ENCODE measurements at places on chromosomes 12 and 14. TPM values are rescaled to one million over a fixed set of nuclear protein-coding genes. Genes with fewer than 3 reads are reported as not detected.

The DNAH10 gene
- total RNA-seq: 5.6 TPM

The C12orf60 gene
- 1.2 TPM for total RNA-seq

The SLC6A15 gene
- total RNA-seq: 24.4 TPM

The LYZ gene
- total RNA-seq: 0.10 TPM

The PZP gene
- total RNA-seq: not detected

The SERPINA9 gene
- total RNA-seq: not detected

The POU6F1 gene
- total RNA-seq: 2.5 TPM

The PTHLH gene
- 3.6 TPM for total RNA-seq

The EPYC gene
- total RNA-seq: not detected

The NUAK1 gene
- 4.0 TPM for total RNA-seq

The M6PR gene
- 130 TPM for total RNA-seq

GRCh38 chr12:116222358-116222757 lies 55.1 kb downstream of the MED13L start:
- DNase-seq: peak; percentile 44

GRCh38 chr12:14275886-14276285 lies 89.6 kb upstream of the ATF7IP start:
- no peak for DNase-seq

DNA sequence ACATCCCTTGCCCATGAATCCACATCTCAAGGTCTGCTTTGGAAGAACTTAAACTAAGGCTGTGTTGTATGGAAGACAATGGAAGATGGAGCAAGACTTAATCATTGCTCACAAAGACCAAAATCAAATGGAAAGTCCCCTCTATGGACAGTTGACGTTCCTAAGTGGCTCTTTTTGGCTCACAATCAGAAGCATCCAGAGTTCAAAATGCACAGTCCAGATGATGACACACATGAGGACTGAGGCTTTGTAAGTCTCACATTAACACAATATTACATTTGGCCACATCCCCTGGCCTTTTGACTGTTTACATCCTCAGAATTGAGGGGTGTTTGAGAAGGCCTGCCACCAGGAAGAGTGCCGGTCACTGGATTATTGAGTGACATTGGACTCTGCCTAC lies 122.3 kb upstream of the CPM start:
- DNase-seq: no peak

DNA sequence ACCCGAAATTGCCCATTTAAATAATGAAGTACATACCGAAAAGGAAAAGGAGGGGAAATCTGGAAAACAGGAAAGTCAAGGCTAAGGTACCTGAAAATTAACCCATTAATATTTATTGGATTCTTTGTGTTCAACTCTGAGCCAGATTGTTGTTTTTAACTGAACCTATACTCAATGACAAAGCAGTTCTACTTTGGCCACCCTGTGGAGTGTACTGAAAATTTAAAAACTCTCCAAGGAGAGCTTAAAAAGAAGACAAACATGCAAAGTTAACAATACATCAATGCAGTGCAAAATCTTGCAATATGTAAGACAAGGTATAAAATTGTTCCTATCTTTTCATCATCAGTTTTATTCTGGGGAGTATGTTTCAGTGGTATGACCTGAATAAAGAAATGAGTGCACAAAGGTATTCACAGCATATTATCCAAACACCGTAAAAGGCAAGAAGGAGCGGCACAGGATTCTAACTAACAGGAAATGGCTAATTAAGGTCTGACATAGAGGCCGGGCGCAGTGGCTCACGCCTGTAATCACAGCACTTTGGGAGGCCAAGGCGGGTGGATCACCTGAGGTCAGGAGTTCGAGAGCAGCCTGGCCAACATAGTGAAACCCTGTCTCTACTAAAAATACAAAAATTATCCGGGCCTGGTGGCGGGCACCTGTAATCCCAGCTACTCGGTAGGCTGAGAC lies 1.7 kb downstream of the USP44 start:
- DNase-seq: no peak

- DNase-seq: no peak
These were observed 28.9 kb upstream of the PPM1A start for GRCh38 chr14:60220084-60220483.

- DNase-seq: no peak
These were observed 392.1 kb upstream of the DDHD1 start for GRCh38 chr14:53545217-53545616.

DNA sequence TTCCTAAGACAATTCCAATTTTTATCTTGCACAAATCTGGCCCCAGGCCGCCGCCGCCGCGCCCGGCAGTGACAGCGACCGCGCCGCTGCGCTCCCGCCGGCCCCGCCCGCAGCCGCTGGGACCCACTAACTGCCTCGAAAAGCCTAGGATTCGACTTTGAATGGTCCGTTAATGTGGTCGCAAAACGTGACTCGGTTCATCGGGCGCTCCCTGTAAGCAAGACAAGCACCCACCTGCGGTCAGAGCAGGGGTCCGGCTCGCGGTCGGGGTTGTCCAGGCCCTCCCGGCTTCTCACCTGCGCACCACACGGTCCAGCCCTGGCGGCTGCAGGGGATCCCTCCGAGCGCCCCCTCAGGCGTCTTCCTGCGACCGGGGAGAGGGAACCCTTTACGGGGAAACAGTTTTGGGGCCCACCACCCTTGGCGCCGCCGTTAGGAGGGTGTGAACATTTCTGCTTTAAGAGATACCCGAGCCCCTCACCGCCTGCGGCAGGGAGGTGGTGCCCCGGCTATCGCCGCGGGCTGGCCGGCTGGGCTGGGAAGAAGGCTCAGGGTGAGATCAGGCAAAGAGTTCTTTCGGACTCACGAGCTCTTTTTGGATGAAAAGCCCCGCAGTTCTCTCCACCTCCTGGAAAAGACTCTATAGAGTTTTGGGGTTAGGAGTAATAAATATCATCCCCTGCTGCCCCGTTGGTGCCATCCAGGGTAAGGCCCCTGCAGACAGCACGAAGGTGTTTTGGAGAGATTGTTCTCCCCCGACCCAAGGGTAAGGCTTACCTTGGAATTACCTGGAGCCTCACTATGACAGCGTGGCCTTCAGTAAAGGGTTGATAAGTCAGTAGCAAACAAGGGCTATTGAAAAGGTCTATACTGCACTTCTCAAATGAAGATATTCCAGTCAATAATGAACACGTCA lies 13.6 kb upstream of the FOXJ2 start:
- no peak for DNase-seq

GRCh38 chr14:85576848-85577542 lies 47.1 kb downstream of the FLRT2 start:
- no peak for DNase-seq

GRCh38 chr12:52884526-52885293 lies 20.2 kb downstream of the KRT8 start:
- DNase-seq: peak; percentile 56

DNA sequence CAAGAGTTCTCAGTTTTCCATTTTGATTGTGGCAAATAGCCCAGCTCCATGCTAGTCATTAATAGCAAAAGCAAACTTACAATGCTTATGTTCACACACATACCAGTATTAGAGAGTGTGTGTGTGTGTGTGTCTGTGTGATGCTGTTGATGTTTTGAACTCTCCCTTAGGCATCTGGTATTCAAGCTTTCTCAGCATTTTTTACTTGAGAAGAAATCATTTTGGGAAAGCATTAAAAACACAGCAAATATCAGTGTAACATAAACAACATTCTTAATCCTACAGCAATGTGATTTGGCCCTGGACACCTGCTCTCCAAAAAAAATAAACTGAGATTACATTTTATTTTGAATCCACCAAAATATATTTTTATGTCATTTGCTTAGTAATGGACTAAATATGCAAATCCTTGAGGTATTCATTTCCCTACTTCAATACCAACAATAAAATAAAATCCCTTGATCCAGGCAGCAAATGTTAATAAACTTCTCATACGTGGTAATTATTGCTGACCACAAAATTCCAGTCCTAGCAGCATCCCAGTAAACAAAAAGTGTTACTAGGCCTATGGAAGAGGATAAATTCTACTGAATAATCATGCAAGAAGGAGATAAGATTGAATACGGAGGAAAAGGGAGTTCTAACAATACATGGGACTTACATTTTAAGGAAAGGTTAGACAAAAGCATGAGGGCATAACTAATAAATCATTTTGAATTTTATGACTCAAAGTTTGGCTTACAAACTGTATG lies 249.5 kb upstream of the CLEC14A start:
- DNase-seq: no peak

DNA sequence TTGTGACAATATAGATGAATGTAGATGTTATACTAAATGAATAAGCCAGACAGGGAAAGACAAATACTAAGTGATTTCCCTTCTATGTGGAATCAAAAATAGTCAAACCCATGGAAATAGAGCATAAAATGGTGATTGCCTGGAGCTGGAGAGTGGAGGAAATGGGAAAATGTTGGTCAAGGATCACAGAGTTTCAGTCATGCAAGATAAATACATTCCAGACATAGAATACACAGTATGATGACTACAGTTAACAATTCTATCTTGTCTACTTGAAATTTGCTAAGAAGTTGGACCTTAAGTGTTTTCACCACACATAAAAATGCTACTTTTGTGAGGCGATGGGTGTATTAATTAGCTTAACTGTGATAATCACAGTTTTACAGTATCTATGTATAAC lies 1182.7 kb downstream of the AACS start:
- no peak for DNase-seq

GRCh38 chr14:61443481-61443880 lies 122.1 kb downstream of the PRKCH start:
- DNase-seq: no peak

DNA sequence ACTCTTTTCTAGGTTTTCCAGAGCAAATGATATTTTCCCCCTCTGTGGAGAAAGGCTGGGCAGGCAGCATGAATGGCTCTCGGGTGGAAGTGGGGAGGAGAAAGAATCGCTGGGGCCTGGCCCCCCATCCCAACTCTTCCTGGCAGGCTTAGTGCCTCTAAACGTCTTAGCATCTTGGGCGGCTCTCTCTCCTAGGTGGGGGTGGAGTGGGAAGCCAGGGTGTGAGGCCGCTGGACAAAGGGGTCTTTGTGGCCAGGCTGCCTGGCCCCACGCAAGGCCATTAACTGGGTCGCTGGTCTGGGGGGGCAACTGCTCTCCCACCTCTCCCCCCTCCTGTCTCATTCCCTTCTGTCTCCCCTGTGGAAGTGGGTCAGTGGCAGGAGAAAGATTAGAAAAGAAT lies 4.7 kb downstream of the LRP1-AS start:
- no peak for DNase-seq

- DNase-seq: no peak
These were observed 2.5 kb downstream of the RIMBP2 start for GRCh38 chr12:130713581-130713991.

DNA sequence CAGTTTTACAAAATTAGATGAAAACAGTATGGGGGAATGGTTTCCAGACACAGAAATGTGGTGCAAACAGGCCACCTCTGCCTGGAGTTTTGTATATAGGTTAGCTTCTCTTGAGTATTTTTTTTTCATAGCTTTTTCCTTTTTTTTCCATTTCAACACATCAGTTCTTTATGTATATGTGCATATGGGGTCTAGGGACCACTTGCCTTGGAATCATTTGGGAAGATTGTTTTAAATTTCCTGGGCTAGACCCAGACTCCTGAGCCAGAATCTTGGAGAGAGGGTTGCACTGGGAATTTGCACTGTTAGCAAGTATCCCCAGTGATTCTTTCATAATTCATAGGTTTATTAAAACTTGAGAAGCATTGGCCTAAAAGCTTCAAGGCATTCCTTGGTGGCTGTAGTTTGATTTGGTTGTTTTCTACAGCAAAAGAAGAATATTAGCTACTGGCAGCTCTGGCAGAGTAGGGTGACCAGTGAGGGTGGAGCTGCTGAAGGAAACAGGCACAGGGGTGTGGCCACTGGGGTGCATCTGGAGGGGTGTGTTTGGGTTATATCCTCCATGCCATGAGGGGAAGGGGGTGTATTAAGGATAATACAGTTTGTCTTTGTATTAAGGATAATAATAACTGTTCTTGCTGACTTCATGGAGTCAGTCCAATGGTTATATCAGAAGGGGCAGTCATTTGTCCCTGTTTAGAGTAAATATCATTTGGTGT lies 22.8 kb downstream of the PPP1R36 start:
- no peak for DNase-seq

DNA sequence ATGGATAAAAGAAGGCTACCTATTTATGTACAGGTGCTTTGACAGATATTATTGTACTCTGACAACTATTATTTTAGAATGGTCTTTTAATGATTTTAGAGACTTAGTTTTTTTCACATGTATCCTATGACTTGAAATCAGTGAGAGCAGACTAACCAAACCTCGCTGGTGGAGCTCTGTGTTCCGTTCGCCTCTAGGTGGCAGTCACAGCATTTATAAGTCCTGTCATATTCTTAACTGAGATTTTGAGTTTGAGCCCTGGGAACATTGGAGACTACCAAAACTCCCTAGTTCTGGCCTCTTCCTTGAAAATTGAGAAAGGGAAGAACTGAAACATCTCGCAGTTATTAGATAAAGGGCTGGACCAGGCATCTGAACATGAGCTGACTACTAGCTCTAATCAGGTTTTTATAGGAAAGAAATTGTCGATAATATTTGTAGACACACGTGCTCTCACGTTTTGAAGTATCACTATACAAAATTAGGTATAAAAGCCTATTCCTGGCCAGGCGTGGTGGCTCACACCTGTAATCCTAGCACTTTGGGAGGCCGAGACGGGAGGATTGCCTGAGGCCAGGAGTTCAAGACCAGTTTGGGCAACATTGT lies 48.3 kb downstream of the TTLL5 start:
- peak; percentile 83 for DNase-seq

DNA sequence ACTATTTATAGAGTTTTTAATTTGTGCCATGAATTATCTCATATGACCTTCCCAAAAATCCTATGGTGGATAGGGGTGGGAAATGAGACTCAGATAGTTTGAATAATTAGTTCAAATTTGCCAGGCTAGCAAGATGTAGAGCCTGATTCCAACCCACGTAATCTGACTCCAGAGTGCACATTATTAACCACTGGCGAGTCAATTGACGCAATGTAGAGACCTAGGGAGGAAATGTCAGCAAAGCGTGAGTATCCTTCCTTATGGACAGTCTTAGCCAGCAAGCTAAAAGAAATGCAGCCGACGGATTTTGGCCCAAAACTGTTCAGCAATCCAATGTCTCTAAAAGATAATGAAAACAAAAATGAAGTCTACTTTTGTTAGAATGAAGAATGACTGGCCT lies 193.3 kb upstream of the KRR1 start:
- peak; percentile 73 for DNase-seq

- no peak for DNase-seq
These were observed 37.1 kb downstream of the P2RX4 start for GRCh38 chr12:121246893-121247557.

Data from SJCRH30 (cell line).